ENCODE measurements at places on chromosomes 1 and 21.

DNA sequence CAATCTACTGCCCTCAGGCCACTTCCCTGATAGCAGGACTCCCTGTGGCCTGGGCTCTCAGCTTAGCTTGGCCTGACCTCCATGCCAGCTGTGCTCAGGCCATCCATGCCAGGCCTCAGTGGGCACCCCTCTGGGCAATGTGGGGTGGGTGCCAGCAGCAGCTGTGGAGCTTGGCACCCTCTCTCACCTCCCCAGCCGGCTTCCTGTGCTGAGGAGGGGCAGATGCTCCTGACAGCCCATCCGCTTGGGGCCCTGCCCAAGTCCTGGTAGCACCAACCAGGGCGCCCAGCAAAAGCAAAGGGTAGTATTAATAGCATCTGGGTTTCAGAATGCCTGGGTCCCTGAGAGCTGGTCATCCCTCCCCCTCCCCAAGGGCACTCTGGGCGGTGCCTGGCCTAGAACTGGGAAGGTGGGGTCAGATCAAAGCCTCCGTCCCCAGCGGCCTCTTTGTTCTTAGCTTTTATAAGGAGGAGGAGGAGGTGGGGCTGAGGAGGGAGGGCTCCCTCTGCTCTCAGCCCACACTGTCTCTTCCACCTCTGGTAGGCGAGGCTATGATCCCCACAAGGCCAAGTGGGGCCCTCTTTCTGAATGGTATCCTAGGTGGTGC lies 6.1 kb downstream of the EFNA4 start:
- DNase-seq: peak; percentile 83

DNA sequence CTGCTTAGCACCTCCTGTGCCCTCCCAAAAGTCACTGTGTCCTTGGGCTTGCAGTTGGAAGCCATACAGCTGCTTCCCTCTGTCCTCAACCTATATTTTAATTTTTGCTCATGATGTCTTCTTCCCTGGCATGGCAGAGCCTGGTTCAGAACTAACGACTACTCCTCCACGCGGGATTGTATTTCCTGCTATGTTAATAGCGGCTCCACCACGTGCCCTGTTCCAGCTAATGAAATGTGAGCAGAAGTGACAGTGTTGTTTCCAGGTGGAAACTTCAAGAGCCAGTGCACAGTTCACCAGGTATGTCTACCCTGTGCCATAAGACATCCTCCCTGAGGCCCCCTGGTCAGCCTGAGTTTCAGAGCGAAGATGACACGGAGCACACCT lies 52.1 kb downstream of the DHRS3 start:
- DNase-seq: no peak

- DNase-seq: no peak
Measured at GRCh38 chr1:1187938-1188337, 14.3 kb downstream of the TTLL10 start.

DNA sequence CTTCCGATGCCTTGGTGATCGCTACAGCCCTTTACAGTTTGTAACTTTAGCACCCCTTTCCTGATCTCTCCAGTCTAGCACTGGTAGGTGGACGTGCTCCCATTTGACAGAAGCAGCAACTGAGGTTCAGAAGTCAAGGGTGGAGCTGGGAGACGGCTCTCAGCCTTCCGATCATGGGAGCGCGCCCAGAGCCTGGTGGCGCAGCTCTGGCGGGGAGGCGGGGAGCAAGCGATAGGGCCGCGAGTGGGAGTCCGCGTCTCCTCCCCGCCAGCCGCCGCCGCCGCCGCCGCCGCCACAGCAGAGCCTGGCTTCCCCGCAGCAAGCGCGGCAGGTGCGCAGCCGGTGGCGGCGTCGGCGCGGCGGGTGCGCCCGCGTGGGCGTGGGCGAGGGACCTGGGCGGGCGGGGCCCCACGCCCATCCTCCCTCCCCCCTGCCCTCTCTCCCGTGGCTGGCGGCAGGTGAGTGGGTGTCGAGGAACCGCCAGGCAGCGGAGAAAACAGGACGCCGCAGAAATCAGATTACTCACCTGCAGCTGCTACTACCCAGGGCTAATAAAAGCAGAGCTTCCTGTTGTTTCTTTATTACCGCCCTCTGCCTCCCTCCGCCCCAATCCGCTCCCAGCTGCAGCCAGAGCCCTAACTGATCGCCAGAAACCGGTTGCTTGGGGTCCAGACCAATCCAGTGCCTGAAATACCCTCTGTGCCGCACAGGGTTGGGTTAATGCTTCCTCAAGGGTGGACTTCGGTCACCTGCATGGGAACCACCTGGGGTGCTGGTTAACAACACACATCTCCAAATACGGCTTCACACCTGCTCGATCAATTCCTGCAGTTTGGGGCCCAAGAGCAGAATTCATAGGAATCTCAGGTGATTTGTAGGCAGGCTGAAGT lies 60.2 kb upstream of the ID3 start:
- peak; percentile 52 for DNase-seq

DNA sequence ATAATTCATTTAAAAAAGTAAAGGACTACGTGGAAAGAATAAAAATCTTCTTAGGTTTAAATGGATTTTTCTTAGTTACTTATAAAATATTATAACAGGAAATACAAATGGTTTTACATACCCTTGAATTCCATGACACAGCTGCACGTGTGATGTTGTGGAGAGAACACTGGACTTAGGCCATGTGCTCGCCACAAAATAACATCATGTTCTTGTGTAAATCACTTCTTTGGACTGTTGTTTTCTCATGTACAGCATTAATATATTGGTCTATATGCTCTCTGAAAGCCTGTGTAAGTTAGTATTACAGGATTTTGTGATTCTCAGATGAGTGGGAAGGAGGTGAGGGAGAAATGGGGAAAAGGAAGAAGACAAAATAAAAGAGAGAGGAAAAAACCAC lies 228.2 kb downstream of the DNM3 start:
- DNase-seq: no peak

- DNase-seq: no peak
Measured at GRCh38 chr1:180198196-180198595, 31.9 kb upstream of the LHX4 start.

DNA sequence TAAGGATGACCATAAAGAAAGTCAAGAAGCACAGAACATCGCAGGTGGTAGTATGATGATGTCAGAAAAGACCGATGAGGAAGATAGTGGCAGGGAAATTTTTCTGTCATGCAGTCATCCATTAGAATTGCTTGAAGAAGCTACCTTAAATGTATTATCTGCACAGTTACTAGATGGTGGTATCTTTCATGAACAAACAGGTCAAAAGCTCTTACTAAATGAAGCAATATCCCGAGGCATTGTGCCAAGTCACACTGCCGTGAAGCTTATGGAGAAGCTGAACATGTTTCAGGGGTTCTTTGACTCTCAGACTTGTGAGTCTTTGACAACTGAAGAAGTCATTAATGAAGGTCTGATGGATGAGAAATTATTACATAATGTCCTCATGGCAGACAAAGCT lies 128.8 kb downstream of the MACF1 start:
- DNase-seq: no peak

DNA sequence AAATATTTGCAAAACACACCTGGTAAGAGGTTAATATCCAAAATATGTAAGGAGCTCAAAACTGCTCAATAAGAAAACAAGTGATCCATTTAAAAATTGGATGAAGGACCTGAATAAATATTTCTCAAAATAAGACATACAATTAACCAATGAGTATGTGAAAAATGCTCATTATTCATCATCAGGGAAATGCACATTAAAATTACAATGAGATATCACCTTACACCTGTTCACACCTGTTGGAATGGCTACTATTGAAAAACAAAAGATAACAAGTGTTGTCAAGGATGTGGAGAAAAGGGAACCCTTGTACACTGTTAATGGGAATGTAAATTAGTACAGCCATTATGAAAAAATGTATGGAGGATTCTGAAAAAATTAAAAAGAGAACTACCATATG lies 136.0 kb upstream of the GREM2 start:
- no peak for DNase-seq

DNA sequence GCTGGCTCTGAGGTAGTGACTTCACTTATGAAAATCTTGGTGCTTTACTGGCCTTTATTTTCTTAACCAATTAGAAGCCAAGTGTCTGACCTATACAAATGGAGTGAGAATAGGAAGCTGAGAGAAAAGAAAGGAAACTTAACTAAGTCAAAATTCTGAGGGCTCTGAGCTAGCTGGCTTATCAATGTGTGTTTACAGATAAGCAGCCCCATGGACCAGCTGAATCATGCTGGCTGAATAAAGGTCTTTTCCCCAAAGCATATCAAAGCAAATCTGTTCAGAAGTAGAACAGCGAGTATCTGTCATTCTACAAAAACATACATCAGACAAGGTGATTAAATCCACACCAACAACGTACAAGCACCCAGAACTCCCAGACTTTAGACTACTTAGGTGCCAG lies 117.2 kb downstream of the BRINP2 start:
- no peak for DNase-seq

GRCh38 chr1:56489695-56490094 lies 89.7 kb downstream of the PLPP3 start:
- DNase-seq: no peak

GRCh38 chr1:2231532-2232254 lies 3.6 kb downstream of the SKI start:
- no peak for DNase-seq

DNA sequence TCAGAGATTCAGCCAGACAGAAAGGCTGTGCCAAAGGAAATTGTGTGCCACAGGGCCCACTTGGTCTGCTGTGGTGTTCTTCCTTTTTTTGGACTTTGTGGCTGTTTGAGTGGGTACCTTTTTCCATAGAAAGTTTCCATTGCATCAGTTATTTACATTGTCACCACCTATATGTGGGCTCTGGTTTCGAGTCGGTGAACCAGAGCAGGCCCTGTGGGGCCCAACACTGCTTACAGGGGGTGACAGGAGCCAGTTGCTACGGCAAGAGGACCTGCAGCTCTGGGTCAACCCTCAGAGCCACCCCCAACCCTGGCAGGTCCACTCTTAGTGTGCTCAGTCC lies 157.0 kb upstream of the EDN2 start:
- no peak for DNase-seq

DNA sequence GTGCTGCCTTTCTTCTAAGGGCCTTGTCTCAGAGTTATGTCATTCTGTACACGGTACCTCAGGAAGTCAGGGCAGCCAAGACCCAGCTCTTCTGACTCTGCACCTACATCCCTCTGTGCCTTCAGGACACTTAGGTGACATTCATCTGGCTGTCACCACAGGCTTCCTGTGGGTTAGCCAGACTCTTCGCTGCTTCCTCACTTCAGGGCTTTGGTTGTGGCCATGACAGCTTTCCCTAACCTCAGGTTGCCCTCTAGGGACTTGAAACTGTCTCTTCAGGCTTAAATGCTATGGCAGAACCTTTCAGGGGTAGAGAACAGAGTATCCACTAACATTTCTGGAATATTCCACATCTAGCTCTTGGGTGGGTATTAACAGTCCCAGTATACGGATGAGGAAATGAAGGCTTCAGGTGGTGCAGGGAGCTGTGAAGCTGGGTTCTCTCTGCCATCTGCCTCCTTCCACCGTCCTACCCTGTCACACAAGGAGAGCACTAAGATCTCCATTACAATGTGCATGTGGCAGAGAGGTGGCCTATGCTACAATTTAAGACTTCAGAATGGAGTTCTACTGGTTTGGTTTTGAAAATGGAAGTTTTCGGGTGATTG lies 9.9 kb downstream of the TSSK3 start:
- DNase-seq: no peak

DNA sequence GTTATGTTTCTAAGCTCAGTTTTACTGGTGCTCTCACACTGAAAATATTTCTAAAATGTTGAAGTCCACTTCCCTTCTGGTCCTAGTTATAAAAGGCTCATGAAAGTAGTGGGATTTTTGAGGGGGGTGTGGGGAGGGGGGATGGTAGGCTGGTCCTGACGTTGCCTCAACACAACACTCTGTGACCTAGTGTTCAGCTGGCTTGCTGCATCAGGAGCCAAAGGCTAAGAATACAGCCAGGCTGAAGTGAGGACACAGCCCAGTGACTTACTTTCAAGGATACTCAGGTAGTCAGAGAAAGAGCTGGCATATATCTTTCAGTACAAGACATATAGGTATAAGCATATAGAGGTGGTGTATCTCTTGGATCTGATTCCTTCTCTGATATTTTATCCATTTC lies 151.9 kb upstream of the C8B start:
- DNase-seq: no peak

DNA sequence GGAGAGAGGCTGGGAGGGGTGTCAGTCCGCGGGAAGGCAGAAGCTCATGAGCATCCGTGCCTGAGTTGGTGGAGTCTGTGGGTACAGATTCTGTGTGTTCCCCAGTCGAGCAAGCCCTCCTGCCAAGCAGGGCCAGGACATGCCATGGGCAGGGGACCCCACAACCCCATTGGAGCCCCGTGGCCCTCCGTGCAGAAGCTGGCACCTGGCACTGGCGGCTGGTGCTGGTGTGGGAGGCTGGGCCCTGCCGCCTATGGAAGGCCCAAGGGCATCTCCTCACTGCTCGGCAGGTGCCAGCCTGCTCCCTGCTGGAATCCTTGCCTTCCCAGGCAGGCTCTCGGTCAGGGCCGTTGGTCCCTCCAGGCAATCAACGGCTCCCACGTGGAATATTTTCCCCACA lies 73.7 kb downstream of the UBE2T start:
- no peak for DNase-seq

DNA sequence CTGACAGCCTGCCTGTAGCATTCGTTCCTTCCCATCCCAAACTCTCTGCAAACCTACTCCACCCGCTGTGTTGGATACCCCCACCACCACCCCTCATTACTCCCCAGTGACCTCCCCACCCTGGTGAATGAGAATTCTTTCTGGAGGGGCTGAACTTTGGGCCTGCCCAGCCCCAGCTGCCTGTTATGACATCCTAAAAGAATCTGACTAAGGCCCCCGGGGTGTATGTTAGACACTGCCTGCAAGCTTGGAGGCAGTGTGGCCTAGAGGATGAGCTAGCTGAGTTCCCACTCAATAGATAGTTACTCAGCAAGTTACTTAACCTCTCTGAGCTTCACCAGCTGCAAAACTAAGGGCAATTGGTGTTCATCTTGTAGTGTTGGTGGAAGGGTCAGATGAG lies 110.2 kb upstream of the FGGY start:
- DNase-seq: no peak

GRCh38 chr1:8443558-8444194 lies 125.8 kb downstream of the SLC45A1 start:
- DNase-seq: no peak

DNA sequence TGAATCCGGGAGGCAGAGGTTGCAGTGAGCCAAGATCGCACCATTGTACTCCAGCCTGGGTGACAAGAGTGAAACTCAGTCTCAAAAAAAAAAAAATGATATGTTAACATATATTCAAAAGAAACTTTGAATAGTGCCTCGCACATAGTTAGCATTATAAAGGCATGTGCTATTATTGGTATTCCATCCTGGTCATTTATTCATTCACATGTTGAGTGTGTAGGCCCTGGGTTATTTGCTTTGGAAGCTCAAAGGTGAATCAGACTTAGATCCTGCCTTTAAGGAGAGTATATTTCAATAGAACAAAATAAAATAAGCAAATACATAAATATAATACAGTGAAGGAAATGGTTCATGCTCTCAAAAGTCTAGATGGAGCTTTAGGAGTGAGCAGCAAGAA lies 13.4 kb downstream of the SLC22A15 start:
- DNase-seq: no peak

GRCh38 chr1:229298420-229298819 lies 27.5 kb downstream of the RAB4A start:
- DNase-seq: no peak

Data from NCI-H187 (cell line).